Cardiac muscle cell (in vitro differentiated cells and primary cell): ENCODE measurements at places on chromosomes 3 and 15.
A peak's percentile ranks its signal among the peaks of the same experiment; 100 is the strongest.

- DNase-seq = no peak
Observed at GRCh38 chr3:81789691-81790090, 28.2 kb upstream of the GBE1 start.

DNA sequence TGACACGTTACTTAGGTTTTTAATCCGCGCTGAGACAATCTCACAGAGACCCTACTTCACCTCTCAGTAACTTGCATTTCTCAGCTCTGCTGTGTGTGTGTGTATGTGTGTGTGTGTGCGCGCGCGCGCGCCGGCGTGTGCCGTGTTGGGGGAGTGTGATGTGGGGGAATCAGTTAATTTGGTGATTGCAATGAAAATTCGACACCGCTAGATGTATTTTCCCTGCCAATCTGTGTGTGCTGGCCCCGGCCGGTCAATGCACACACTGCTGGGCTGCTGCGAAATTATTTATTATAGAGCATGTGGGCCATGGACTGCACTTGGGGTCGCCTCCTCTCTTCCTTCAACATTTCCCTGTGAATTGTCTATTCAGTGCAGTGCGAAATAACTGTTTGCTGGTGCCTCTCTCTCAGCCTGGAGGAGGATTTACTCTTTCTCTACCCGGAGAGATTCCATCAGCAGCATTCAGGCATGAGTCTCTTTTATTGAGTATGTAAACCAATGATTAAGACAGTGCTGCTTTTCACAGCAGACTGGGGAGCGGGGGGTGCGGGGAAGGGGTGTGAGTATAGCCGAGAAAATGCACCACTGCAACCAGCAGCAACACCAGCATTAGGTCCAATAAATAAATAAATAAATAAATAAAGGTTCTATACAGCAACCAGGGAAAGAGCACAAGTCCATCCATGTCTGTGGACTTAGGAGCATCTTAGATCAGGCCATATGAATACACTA, 2.9 kb downstream of the CADM2 start:
- no peak for DNase-seq

DNA sequence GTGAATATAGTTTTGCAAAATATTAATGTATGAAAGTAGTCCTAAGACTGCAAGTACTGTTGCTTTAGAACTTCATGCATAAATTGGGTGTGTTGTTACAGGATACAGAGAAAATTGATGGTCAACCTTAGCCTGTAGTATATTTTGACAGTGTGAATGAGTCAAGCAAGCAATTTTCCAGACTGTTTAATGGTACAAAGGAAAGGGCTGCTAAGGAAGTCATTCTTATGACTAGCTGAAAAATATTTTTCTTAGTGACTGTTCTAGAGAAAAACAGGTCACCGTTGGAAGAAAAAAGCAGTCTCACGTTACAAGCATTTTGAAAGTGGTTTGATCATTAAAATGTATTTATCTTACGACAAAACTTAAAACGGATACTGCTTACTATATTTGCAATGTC, 49.2 kb downstream of the MBNL1 start:
- DNase-seq = no peak

GRCh38 chr3:16789344-16790120, 95.2 kb upstream of the PLCL2 start:
- no peak for DNase-seq

- DNase-seq = peak; percentile 3
Observed at GRCh38 chr3:36444909-36445308, 64.6 kb downstream of the STAC start.

DNA sequence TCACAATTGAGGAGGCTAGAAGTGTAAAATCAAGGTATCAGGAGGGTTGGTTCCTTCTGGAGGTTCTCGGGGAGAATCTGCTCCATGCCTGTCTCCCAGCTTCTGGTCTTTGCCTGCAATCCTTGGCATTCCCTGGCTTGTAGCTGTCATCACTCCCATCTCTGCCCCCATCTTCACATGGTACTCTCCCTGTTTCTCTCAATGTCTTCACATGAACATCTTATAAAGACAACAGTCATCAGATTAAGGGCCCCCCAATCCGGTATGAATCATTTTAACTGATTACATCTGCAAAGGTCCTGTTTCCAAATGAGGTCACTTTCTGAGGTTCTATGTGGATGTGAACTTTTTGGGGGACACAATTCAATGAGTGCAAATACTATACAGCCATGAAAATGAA, 113.0 kb upstream of the GALNT15 start:
- no peak for DNase-seq

DNA sequence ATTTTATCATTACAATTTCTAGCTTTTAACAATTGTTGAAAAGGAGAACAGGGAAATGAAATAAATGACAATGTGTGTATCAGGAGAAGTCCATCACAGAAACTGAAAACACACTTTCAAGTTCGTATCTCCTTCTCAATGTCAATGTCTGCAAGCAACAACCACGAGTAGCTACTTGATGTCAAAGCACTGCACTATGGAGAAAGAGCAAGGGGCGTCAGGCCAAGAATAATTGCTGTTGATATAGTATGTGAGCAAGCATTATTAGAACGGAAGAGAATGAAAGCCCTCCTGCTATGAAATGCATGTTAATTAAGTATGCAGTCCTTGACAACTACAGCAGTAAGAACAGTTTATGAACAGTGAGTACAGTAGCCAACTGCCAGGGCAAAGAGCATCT, 1250.1 kb downstream of the ZPLD1 start:
- DNase-seq = no peak

GRCh38 chr3:65412588-65412987, 626.1 kb downstream of the MAGI1 start:
- no peak for DNase-seq
